ENCODE measurements at places on chromosomes 11 and 22. TPM values are rescaled to one million over a fixed set of nuclear protein-coding genes. Genes with fewer than 3 reads are reported as not detected.

P2RX3 gene
- total RNA-seq, result not detected

GPR83 gene
- total RNA-seq, result not detected

KRTAP5-11 gene
- not detected for total RNA-seq

SLC5A1 gene
- total RNA-seq, result not detected

IGLL5 gene
- not detected for total RNA-seq

KCNK4 gene
- 0.41 TPM for total RNA-seq

ARVCF gene
- total RNA-seq, result 2.0 TPM
